ENCODE measurements at places on chromosomes 11 and 22. TPM values are rescaled to one million over a fixed set of nuclear protein-coding genes. Genes with fewer than 3 reads are reported as not detected.

The NCAM1 gene
- 94.3 TPM for polyA plus RNA-seq

- peak; percentile 13 for DNase-seq
These were observed 575 bp downstream of the DUSP18 start for GRCh38 chr22:30667107-30667493.

- DNase-seq, result no peak
These were observed 148.3 kb downstream of the PGR start for GRCh38 chr11:100981196-100981824.

DNA sequence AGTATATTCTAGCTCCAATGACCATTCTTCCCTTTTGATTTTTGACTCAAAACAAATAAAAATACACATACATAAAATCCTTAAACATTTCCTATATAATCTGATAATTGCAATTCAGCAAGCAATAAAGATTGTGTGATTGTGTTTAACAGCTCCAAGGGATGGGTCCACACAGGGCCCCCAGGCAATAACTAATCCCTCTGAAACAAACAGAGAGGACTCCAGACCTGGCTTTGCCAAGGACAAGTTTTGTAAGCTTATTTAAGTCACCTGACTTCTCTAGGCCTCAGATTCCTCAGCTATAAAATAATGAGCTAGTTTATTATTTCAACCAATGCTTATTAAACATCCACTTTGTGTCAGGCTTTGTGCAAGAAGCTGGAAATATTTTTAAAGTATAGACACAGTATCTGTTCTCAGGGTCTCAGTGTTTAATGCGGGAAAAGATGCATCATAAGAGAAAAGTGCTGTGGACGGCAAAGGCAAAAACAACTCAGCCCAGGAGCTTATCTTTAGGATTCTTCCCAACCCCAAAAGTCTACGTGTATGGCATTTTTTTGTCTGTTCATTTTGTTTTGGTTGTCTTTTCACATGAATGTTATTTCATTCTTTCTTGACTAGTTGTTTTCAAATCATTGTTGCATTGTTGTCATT lies 20.1 kb downstream of the FZD4 start:
- DNase-seq, result no peak

- no peak for DNase-seq
These were observed 164.6 kb downstream of the ETS1 start for GRCh38 chr11:128422576-128423370.

The TESMIN gene
- polyA plus RNA-seq, result 15.2 TPM

GRCh38 chr11:21505070-21505469 lies 687.8 kb upstream of the ANO5 start:
- no peak for DNase-seq

The MRGPRG gene
- polyA plus RNA-seq, result not detected

DNA sequence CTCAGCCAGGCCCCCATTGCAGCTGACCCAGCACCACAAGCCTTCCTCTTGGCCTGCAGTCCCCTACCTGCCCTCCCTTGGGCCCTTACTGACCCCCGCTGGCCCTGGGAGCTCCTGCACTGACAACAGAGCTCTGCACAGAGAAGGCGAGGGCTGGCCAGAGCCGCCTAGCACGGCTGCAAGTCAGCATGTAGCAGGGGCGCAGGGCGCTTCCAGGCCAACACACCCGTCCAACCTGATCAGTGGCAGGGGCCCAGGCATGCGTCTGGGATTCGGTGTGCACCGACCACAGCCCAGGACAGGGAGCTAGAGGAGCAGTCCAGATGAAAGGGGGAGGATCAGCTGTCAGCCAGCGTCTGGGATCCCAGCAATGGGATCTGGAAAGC lies 7.6 kb downstream of the WNT7B start:
- DNase-seq, result no peak

DNA sequence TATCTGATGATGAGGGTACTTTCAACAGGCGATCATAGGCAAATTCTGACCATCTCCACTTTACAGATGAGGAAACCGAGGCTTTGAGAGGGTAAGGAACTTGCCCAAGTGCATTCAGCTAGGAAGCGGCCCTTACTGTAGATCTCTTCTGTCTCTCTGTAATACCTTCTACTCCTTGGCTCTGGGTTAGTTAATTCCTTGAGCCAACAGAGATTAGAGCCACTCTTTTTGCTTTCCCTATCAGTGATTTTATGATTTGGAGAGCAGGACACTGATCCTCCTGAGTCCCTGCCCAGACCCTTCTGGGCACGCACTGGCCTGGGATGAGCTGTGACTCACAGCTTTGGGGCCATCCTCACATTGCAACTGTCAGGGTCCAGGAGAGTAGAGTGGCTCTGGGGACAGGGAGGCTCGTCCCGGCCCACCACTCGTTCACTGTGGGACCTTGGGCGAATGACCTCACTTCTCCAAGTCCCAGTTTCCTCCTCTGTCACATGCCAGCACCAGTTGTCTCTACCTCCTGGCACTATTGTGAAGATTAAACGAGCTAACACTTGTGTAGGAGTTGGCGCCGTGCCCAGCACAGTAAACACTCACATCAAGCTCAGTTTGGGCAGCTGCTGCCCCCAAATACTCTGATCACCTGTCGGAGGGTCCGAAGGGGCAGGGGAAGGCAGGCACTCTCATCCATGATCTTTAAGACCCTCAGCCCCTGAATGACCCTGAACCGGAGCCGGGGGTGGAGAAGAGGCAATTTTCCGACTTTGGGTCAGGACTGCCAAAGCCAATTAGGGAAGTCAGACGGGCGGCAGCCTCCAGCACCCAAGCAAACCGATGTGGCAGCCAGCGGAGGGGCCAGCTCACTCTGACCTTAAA lies 235.0 kb downstream of the MIAT start:
- DNase-seq, result no peak

- DNase-seq, result no peak
These were observed 4.1 kb upstream of the RAB3IL1 start for GRCh38 chr11:61921446-61921845.

GRCh38 chr11:128821556-128821955 lies 45.5 kb downstream of the KCNJ1 start:
- DNase-seq, result no peak

DNA sequence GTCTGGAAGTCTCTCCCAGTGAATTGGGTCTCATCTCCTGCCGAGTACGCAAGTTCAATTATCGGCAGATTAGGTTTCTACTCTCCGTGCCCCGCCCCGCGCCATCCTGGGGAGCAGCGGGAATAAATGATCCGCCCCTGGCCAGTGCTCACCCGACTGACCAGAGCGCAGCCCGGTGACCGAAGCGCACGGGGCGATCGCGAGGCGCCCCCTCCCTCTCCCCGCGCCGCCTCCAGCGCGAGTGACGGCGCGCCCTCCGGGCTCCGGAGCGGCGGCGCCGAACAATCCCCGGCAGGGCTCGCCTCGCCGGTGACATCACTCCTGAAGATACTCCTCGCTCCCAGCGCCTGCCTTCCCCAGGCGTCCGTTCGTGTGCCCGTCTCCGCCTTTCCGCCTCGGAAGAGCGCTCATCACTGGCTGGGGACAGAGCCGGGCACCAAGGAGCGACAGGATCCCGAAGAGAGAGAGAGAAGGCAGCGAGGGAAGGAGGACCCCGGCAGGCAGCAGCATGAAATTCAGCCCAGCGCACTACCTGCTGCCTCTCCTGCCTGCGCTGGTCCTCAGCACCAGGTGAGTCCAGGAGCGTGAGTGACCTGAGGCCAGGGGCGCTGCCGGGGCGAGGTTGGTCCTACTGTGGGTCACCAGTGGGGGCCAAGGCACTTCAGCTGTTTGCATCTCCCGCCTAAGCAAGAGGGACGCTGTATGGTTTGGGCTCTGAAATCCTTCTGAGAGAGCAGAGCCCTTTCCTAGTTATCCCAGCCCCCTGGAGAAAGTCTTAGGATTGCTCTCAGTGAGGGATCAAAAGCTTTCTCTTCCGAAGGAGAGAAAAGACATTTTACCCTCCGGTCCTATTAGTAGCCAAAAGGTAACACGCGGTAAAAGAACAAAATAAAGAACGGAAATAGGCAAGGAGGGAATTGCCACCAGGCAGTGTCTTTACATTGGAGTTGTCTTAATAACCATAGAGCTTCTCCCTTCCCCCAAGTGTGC lies at the start of gene LUZP2:
Gene LUZP2 (plus strand): TSS at position 318 of the 990 bp plus-strand sequence.
- no peak for DNase-seq

- no peak for DNase-seq
These were observed 2.9 kb downstream of the TSKU start for GRCh38 chr11:76786016-76786415.

The C22orf42 gene
- polyA plus RNA-seq, result not detected

DNA sequence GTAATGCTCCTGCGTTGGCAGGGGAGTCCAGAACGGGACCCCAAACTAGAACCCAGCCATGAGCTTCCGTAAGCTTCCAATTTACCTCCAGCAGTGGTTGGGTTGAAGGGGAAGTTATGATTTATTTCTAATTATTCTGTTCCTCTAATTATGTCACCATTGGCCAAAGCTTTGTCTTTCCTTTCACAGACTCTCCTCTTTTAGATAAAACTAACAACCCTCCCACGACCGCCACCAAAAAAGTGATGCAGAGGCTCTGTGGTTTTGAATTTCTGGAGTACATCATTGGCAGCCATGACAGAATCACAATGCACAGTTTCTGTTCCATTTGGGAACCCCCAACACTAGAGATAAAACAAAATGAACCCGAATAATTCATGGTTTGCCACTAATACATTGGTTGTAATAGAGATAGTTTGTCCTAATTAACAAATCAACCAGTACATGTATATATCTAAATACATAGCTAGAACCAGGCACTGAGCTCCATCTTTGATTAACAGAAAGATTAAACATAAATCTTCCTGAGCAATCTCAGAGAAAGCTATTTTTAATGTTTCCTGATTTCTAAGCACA lies 64.3 kb downstream of the ETS1 start:
- DNase-seq, result no peak

GRCh38 chr22:23216461-23217170 lies 36.3 kb downstream of the BCR start:
- DNase-seq, result no peak

The IGSF9B gene
- polyA plus RNA-seq, result 3.1 TPM

DNA sequence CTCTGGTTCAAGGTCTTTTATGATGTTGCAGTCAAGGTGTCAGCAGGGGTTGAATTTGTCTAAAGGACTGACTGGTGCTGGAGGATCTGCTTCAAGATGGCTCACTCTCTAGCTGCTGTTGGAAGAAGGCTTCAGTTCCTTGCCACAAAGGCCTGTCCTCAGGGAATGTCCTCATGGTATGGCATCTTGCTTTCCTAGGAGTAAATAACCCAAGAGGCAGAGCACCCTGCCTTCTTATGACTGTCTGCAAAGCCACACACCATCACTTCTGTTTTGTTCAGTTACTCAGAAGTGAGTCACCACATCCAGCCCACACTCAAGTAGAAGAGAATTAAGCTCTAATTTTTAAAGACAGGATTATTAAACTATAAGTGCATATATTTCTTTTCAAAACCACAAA lies 45.2 kb downstream of the PLAAT5 start:
- DNase-seq, result no peak

DNA sequence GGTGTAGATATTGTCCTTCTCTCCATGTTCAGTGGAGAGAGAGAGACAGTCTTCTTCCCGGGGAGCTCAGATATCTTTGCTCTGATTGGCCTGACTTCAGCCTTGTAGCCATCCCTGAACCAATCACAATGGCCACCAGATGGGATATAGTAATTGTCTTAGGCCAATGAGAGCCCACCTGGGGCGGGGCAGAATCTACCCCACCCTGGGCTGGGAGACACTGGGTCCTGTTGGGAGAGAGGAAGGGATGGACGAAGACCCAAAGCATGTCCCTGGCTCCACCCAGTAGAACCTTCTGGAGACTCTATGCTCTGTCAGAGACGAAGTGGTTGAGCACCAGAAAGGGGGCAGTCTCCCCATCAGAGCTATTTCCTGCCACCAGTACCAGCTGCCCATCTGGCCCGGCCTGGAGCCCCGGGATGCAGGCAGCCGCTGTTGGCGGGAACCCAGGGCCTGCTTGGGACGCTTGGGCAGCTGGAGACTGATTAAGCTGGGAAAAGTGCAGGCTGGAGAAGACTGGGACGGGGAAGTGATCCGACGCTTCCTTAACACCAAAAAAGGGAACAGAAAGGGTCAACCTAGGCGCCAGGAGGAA lies 31.6 kb upstream of the CBX7 start:
- no peak for DNase-seq

DNA sequence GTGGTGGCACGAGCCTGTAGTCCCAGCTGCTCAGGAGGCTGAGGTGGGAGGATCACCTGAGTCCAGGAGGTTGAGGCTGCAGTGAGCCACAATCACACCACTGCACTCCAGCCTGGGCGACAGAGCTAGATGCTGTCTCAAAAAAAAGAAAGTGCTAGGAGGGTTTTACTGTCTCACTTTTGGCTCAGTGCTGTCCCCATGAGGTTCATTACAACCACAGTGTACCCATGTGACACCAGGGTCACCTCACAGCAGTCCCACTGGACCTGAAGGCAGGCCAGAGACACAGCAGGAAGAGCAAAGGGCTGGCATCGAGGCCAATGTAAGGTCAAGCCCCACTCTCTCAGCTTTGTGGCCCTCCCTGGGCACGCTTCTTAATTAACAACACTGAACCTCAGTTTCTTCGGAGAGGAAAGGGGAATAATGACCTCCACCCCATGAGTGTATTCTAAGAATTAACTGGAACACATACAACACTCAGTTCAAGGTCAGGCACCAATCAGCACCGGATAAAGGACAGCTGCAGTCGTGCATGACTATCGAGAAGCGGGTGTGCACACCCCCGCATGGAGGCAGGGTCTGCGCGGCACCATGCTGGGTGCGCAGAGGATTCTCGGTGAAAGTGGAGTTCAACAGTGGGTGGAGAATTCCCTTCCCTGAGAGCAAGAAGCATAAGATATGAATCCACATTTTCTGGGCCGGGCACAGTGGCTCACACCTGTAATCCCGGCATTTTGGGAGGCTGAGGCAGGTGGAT lies 30.9 kb upstream of the BAIAP2L2 start:
- DNase-seq, result no peak

DNA sequence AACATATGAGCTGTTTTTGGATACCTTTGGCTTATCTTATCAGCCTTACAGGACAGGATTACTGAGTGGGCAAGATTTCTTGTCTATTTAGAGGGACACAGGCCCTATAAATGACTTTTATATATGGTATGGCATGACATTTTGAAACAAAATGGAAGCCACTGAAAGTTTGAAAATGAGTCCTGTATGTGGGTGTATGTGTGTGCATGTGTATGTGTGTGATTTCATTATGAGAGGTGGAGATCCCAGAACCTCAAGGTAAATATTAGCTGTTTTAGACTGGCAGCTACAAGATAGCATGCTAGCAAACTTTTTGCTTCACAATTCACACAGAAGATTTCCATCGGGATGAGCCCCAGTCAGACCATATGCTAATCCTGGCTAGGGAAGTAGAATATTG lies 970.5 kb upstream of the CCDC90B start:
- no peak for DNase-seq

DNA sequence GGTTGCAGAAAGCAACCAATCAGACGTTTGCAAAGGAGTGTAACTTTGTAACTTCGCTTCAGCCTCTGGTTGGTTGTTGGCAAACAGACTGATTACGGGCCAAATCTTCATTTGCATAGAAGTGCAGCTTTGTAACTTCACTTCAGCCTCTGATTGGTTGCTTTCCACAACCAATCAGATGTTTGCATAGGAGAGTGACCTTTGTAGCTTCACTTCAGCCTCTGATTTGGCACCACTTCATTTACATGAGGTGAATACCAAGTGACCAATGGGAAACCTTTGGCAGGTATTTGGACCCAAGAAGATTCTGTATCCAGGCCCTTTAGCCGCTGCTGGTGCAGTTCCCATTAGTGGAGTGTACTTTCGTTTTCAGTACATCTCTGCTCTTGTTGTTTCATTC lies 16.0 kb downstream of the USP47 start:
- no peak for DNase-seq

GRCh38 chr22:44625981-44626687 lies 75.9 kb upstream of the PRR5 start:
- DNase-seq, result peak; percentile 40

Measured in left renal cortex interstitium (tissue), 4 donors.